ENCODE measurements at places on chromosomes 1 and 21. TPM values are rescaled to one million over a fixed set of nuclear protein-coding genes. Genes with fewer than 3 reads are reported as not detected.

GRCh38 chr1:10892138-10893065 lies 96.0 kb upstream of the CASZ1 start:
- no peak for DNase-seq

DNA sequence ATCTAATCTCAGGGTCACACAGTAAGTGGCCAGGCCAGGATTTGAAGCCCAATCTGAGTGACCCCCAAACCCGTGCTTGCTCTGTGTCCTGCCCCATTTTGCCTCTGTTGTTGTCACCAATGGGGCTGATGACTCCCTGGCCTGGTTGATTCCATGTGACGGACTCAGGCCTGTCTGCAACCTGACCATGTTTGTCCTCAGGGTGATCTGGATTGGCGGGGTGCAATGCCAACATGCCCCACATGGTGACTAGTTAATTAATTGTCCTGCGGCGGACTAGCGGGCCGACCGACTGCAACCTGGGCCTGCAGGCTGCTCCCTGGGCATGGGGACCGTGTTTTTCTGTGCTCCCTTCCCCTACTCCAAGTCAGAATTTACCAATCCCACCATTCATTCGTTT lies 256.3 kb downstream of the MATN1 start:
- DNase-seq, result no peak

- DNase-seq, result no peak
Observed at GRCh38 chr1:231817801-231818200, 191.2 kb downstream of the DISC1 start.

GPR52 gene
- 0.55 TPM for total RNA-seq

CRP gene
- not detected for total RNA-seq

GRCh38 chr1:1202831-1203560 lies 3.4 kb downstream of the TNFRSF18 start:
- DNase-seq, result no peak

All from activated CD4-positive, alpha-beta T cell treated with anti-CD3 and anti-CD28 coated beads for 36 hours (primary cell).